ENCODE measurements at places on chromosomes 11 and 22. TPM values are rescaled to one million over a fixed set of nuclear protein-coding genes. Genes with fewer than 3 reads are reported as not detected.

- DNase-seq = no peak
These were observed 2.6 kb upstream of the SMDT1 start for GRCh38 chr22:42076764-42077485.

GRCh38 chr11:45078236-45079074 is 68.0 kb upstream of the PRDM11 start:
- no peak for DNase-seq

DNA sequence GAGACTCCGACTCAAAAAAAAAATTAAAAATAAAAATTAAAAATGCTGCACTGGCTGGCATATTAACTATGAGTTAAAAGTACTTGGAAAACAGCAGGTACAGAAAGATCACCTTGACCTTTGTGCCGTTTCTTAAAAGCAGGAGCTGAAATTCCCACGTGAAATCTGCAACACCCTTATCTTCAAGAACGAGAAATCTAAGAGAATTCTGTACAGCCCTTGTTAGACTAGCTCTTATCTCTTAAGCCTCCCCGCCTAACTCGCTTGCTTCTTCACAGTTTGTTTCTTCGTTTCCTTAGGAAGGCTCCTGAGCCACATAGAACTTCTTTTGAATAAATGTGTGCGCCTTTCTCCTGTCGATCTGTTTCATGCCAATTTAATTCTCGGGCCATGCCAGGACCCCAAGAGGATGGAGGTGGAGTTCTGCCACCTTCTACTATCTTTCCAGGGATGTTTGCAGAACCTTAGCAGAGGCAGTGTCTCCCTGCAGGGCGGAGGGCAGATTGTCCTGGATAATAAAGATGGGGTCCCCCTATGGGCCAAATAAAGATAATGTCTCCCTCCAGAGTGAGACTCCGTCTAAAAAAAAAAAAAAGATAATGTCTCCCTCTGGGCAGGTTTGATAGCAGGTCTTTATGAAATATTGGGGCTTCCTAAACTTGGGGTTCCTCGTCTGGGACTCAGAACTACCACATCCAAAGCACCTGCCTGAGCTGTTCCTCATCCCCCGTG is 27.4 kb upstream of the SYT8 start:
- no peak for DNase-seq

GRCh38 chr11:63445720-63446119 is 45.2 kb downstream of the PLAAT5 start:
- no peak for DNase-seq

- DNase-seq = peak; percentile 88
These were observed 56.0 kb upstream of the BID start for GRCh38 chr22:17830043-17830961.

The CARD10 gene
- total RNA-seq = 11.3 TPM

Measured in thyroid gland (tissue), 4 donors.